Activated CD4-positive, alpha-beta T cell treated with anti-CD3 and anti-CD28 coated beads for 48 hours (primary cell): ENCODE measurements at places on chromosomes 16 and 17.

GRCh38 chr16:72298961-72299360, 127.0 kb upstream of the PMFBP1 start:
- no peak for DNase-seq

- peak; percentile 39 for DNase-seq
Measured at GRCh38 chr16:2150418-2151187, 2.2 kb downstream of the RAB26 start.

- DNase-seq: no peak
Measured at GRCh38 chr16:81142864-81143263, 46.7 kb upstream of the GCSH start.

GRCh38 chr17:9928601-9929333, 23.7 kb upstream of the RCVRN start:
- no peak for DNase-seq

- no peak for DNase-seq
Measured at GRCh38 chr16:3292604-3293003, 9.3 kb downstream of the ZNF263 start.

DNA sequence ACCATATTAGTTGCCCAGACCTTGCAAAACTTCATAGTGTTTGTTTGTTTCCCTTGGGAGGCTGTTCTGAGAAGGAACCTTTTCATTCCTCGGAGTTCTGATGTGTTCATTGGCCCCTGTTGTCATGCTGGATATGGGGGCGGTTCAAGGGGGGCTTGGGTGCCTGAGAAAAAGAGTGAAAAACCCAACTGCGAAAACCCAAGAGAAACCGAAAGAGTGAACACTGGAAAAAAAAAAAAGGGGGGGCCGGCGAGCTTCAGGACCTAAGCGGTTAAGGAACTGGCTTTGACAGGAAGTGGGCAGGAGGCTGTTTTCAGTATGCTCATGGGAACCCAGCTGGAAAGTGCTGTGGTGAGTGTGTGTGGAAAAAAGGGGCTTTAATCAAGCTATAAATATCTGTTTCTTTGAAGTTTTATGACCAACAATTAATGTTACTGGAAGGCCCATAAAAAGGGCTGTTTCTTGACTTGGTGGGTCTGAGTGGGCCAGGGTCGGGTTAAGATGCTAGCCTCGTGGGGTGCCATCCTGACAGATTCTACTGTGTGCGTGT, 510.7 kb downstream of the MAF start:
- DNase-seq: peak; percentile 77

DNA sequence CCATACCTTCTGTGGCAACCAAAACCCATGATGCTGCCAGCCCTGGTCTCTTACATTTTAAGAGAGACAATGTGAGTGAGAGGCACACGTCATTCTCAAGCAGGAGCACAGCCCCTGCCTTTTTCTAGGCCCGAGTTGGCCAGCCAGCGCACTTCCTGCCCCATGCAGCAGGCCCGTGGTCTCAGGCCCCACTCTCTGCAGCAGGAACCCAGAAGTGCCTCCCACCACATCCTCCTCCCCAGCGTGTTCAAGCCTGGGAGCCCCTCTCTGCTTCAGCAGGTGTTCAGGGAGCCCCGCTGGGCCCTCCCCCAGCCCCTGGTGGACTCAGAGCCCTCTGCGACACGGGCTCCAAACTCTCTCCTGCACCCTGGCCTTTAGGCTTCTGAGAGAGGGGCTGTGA, 30.5 kb downstream of the ITGAE start:
- no peak for DNase-seq

- peak; percentile 14 for DNase-seq
Measured at GRCh38 chr17:12256380-12256995, 235.8 kb downstream of the MAP2K4 start.

GRCh38 chr16:12672986-12673385, 130.7 kb downstream of the CPPED1 start:
- DNase-seq: no peak
